ENCODE measurements at places on chromosomes 3 and 15. TPM values are rescaled to one million over a fixed set of nuclear protein-coding genes. Genes with fewer than 3 reads are reported as not detected.

- peak; percentile 95 for DNase-seq
Observed at GRCh38 chr3:48548729-48549705, 7.6 kb downstream of the PFKFB4 start.

GPR176 gene
- total RNA-seq: not detected

GRCh38 chr3:157129803-157130466 is 30.0 kb downstream of the CCNL1 start:
- DNase-seq: no peak

- no peak for DNase-seq
Observed at GRCh38 chr3:39590806-39591205, 123.3 kb downstream of the MOBP start.

CEP19 gene
- total RNA-seq: 2.6 TPM

DNA sequence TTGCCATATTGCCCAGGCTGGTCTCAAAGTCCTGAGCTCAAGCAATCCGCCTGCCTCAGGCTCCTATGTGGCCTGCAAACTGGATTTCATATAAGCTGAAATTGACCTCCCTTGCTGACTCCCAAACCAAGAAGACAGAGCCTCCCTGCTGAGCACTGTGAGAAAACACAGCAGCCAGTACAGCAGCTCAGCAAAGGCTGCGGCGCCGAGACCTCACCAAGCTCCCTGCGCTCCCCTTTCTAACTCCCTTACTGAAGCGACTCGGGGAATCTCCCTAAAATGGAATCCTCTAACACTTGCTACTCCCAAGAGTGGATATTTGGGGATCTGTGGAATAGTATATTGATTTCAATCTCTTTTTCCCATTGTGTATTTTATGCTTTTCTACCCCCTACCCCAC is 34.6 kb downstream of the MUC20 start:
- no peak for DNase-seq

DNA sequence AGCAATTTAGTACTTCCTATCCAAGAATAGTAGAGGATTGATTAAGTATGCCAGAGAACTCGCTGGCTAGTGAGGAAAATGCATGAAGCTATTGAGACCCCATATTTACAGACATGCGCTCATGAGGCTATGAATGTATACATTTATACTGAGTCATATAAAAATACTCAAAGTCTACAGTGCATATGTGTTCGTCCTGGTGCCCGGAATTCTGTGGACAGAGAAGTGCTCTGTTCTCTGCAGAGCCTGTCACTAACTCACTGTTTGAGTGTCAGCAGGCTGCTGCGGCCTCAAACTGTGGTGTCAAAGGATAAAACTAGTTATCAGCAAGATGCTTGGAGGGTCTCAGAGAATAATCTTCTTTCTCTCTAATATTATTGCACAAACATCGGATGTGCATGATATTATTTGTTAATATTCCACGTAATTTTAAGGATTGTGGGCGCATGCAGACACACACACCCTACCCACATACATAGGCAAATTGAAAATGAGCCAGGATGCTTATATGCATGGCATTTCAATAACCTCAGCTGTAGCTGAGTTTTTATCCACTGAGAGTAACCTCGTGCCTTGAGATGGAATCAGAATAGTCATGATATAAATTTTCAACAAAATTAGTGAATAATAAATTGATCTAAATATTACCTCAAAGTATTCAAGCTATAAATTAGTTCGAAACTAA is 50.0 kb upstream of the TSC22D2 start:
- DNase-seq: no peak

TNNC1 gene
- total RNA-seq: not detected

- no peak for DNase-seq
Observed at GRCh38 chr3:49222002-49222401, 50.6 kb downstream of the KLHDC8B start.

DNA sequence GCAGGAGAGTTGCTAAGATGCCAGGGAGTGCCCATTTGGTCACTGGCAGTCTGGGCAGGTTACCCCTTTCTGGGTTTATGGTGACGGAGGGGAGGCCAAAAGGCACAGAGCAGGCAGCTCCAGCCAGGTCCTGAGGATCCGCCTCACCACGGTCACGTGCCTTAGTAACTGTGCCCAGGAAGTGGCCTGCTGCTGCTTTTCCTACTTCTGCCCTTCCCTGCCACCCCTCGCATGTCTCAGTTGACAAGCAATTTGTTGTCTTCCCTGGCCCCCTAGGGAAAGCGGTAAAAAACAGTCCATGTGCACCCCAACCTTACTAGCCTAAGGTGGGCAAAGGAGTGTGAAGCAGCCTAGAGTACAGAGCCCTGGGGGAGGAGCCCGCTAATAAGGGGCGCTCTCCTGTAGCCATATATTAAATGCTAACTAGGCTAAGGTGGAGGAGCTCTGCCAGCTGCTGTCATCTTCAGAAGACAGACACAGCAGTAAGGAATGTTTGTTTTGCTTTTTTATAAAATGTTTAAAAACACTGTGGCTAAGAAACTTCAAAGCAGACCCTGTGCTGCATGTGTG is 9.1 kb upstream of the LIPH start:
- no peak for DNase-seq

DNA sequence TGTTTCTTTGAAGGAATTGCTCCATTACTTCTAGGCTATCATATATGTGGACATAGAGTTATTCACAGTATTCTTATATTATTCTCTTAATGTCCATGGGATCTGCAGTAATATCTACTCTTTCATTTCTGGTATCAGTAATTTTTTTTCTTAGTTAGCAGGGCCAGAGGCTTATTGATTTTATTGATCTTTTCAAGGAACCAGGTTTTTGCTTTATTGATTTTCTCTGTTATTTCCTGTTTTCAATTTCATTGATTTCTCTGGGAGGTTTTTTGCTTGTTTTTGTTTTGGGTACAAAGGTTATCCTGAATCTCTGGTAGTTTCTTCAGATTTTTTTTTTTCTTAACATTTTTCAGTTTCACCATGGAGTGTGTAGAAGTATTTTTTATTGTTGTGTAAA is 60.1 kb upstream of the AP4E1 start:
- DNase-seq: no peak

DNA sequence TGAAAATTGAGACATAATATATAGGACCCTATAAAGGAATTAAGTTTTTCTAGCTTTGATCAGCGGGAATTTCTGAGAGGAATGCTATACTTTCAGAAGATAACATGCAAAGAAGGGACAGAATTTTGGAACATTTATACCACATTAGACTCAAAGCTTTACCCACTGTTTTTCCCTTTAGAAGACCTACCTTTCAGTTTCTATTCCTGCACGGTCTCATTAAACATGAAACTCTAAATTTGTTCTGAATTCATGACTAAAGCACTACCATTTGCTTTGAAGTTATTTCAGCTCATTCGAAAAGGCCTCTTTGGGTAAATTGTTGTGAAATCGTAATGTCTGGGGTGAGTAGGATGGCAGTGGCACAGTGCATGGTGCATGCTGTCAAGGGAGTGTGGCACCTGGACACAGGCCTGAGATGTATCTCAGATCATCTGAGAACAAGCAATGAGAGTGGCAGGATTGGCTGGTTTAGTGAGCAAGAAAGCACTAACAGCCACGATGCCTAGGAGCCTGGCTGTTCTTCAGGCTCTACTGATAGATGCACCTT is 42.5 kb downstream of the CHCHD4 start:
- no peak for DNase-seq

- no peak for DNase-seq
Observed at GRCh38 chr3:183638101-183638852, 2.9 kb downstream of the KLHL24 start.

DNA sequence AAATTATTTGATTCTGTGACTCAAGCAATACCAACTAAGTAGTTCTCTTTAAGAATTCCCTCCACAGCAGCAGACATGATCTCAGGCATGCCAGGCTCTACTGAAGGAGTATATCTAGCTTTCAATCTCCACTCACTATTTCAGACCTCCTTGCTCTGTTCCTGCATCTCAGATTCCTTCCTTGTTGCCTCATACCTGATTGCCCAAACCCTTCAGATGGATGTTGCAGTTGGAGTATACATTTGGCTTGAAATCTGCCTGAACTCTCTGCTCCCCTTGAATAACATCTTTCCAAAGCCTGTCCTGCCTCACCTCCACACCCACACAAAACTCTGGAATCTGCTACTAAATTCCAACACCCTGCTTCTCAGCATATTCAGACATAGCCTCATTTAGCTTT is 19.8 kb upstream of the TM4SF4 start:
- DNase-seq: no peak

All from Karpas-422 (cell line).